ENCODE measurements at places on chromosomes 2 and 18. TPM values are rescaled to one million over a fixed set of nuclear protein-coding genes. Genes with fewer than 3 reads are reported as not detected.

POTEJ gene
- total RNA-seq: not detected

TRIM43 gene
- not detected for total RNA-seq

FEV gene
- not detected for total RNA-seq

STRADB gene
- 43.0 TPM for total RNA-seq

LONRF2 gene
- total RNA-seq: 6.7 TPM

RALBP1 gene
- 48.2 TPM for total RNA-seq

CCDC148 gene
- total RNA-seq: 5.3 TPM

NRP2 gene
- 101 TPM for total RNA-seq

NEB gene
- total RNA-seq: 79.5 TPM

CCDC141 gene
- total RNA-seq: 18.0 TPM

ATP6V1B1 gene
- total RNA-seq: 0.63 TPM

Data from urinary bladder (tissue), 4 donors.